Activated T-cell treated with anti-CD3 and anti-CD28 coated beads, Interleukin-2, amount 50 U/mL, for 1 hour (primary cell): ENCODE measurements at places on chromosomes 1 and 21.
A peak's percentile ranks its signal among the peaks of the same experiment; 100 is the strongest.

DNA sequence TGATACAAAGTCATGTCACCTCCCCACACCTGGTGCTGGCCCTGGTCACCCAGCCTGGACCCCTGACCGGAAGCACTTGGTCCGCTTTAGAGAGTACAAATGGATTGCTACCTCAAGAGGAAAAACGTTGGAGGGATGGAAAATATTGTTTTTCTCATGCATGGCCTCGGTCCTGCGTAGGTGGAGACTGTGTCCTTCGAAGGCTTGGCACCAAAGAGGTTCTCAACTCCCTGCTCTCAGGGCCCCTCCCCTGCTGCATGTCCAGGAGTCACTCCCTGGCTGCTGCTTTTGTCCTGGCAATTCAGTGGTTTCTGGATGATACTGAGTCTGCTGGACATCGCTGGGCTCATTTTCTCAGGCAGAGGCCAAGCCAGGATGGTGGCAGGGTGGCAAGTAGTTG is 529.8 kb downstream of the KIF26B start:
- DNase-seq = no peak

DNA sequence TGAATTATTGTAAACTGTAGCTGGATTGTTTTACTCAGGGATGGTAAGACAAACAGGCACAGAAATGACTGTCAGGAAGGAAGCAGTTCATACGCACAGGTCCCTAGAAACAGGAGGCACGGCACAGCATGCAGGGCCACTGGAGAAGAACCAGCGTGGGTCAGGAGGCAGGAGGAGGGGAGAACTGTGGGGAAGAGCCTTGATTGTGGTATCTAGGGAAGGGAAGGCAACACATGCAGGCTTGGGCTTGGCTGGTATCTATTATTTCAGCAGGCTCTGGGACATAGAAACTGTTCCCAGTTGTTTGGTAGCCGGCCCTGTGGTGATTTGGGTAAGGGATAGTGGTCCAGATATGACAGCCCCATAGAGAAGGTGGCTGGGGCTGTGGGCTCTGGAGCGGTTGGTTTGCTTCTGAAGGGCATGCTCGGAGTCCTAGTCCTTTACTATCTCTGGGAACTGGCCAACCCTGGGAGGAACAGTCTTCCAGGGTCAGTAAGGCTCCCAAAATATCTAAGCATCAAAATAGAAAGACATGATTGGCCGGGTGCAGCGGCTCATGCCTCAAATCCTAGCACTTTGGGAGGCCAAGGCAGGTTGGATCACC is 43.1 kb upstream of the CCSAP start:
- no peak for DNase-seq

DNA sequence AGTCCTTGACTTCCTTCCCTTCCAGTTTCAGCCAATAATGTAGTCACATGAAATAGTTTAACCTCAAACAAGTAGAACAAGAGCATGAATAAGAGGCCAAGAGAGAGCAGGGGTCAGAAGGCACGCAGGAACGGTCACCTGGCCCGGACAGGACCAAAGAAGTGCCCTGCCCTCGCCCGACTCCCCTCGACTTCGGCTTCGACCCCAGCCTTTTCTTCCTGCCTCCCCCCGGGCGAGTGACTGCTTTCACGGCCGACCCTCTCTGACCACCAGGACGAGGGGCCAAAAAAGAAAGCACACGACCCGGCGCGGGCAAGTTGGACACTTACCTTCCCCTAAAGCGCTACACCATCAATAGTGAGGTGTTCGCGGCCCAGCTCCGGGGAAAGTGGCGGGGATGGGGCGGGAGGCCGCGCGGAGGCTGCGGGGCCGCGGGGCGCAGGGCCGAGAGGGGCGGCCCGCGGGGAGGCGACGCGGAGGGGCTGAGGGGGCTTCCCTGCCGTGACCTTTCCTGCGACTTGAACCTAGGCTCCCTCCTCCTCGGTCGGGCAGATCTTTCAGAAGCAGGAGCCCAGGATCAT is 519 bp downstream of the RERE start:
- DNase-seq = peak; percentile 52

DNA sequence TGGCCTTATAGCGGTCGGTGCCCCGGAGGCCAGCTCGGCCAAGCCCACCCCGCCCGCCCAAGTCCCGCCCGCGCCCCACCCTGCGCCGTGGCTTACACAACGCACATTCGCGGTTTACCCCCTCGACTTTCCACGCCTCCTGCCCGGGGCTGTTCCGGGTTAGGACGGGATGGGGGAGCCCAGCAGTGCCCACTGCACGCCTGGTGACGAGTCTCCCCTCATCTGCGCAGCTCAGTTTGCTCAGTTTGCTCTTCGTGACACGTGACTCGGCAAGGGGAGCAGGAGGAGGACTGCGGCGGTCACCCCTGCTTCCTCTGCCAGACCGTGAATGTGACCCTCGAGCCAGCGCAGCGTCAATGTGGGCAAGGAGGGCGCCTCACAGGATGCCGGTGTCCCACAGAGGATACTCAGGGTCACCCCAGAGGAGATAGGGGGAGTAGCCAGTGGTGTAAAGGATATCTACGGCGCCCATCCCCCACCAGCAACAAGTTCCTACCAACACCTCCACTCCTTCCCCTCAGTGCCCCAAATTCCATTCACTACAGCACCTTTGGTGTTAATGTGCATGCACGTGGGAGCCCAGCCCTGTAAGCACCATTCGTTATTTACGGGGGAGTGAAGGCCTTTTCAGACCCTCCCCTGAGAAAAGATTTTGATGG is 350 bp upstream of the S100A6 start:
- peak; percentile 79 for DNase-seq

- DNase-seq = no peak
Measured at GRCh38 chr1:224457782-224458144, 23.2 kb upstream of the WDR26 start.

- no peak for DNase-seq
Measured at GRCh38 chr21:42841156-42841915, 38.0 kb downstream of the WDR4 start.

DNA sequence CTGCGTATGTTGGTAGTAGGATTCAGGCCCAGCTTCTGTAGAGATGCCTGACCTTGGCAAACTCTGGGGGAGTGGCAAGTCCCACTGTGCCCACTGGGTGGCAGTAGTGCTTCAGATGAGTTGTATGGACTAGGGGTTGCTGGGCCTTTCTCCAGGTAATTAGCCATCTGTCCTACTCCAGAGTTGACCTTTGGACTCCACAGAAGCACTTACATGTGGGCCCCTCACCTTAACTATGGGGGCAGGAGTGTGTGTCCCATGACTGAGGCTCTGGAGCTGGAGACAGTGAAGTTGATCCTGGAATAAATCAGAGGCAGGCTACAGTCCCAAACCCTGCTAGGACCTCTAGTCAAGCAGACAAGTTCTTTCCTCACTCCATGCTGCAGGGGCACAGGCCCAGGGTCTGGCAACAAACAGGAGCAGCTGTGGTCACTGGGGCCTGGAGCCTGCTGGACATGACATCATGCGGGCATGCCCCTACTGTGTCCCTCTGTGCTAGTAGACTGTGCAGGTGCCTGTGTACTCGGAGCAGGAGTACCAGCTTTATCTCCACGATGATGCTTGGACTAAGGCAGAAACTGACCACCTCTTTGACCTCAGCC is 4.6 kb downstream of the DMAP1 start:
- DNase-seq = peak; percentile 77

DNA sequence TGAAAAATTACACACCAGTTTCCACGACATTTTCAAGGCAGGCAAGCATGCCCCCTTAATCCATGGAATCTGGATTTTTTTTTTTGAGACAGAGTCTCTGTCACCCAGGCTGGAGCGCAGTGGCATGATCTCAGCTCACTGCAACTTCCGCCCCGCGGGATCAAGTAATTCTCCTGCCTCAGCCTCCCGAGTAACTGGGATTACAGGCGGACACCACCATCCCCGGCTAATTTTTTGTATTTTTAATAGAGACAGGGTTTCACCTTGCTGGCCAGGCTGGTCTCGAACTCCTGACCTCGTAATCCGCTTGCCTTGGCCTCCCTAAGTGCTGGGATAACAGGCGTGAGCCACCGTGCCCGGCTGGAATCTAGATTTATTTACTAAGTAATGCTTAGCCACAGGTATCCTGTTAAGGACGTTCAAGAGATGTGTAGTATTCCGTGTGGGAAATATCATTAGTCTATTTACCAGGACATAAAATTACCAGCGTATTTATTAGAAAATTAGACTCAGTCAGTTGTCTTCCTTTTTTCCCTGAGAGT is 2.5 kb downstream of the IFI44 start:
- DNase-seq = no peak

- no peak for DNase-seq
Measured at GRCh38 chr1:208668991-208669390, 424.8 kb upstream of the PLXNA2 start.

- DNase-seq = no peak
Measured at GRCh38 chr1:168972225-168972624, 134.3 kb upstream of the ATP1B1 start.

DNA sequence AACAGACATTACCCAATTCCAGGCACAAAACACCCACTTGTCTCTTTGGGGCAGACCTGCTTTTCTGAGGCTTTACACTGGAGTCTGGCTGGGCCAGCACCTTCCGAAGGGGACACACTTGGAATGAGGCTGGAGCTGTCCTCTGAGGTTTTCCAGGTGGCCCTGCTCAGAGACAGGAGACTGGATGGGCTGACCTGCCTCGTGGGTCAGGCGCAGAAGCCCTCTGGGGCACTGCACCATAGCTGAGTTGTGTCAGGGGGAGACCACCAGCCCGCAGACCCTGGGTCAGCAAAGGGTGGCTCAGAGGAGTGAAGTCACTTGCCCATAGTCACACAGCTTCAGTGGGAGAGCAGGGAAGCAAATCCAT is 1.8 kb downstream of the SH2D5 start:
- DNase-seq = no peak

DNA sequence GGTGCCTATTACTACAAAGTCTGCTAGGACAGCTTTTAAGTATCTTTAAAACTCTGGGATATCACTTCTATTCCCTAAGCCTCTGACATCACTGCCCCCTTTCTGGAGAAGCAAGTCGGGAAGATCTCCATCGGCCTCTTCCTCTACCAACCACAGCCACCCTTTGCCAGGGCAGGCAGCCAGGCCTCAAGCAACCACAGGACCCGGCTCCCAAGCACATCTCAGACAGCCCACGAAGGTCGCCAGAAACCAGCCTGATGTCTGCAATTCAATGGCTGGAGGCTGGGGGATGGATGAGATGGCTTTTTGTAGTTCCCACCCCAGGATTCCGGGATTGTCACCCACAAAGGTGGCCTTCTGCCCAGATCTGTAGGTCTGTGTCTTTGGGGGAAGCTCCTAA is 70.7 kb downstream of the LGR6 start:
- no peak for DNase-seq

DNA sequence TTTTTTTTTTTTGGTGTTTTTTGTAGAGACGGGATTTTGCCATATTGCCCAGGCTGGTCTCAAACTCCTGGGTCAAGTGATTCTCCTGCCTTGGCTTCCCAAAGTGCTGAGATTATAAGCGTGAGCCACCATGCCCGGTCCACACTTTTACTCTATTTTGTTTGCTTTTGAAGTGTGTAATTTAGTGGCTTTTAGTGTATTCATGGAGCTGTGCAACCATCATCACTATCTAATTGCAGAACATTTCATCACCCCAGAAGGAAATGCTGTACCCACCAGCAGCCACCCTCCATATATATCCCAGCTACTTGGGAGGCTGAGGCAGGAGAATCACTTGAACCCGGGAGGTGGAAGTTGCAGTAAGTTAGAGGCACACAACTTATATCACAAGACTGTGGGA is 136.9 kb upstream of the ERRFI1 start:
- DNase-seq = no peak

- DNase-seq = no peak
Measured at GRCh38 chr1:201783058-201783457, 45.9 kb upstream of the IPO9 start.

- no peak for DNase-seq
Measured at GRCh38 chr1:201944639-201945038, 1.7 kb downstream of the LMOD1 start.

DNA sequence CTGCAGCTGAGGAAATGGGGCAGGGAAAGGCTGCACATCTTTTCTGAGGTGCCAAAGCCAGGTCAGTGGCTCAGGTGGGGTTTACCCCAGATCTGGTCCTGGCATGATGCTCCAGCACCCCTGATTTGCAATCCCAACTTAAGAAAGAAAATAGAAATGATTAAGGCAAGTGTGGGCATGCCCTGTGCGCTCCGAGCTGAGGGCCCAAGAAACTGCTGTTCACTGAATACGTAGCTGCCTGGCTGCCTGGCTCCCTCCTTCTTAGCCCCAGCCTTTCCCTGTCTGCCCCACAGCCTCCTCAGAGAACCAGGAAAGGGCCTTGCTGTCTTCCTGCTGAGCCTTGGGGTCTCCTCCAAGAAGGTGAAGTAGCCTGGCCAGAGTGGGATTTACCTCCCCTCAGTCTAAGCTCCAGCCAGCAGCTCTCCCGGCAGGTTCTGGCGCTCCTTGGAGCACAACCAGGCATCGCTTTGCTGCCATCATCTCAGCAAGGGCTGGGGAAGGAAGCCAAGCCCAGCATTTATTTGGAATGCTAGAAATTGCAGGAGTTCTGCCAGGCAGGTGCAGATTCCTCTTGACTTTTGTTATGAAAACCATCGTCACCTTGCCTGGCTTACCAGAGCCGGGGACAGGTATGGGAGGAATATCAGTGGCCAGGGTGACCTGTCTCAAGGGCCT is 51.3 kb upstream of the SELENON start:
- no peak for DNase-seq

DNA sequence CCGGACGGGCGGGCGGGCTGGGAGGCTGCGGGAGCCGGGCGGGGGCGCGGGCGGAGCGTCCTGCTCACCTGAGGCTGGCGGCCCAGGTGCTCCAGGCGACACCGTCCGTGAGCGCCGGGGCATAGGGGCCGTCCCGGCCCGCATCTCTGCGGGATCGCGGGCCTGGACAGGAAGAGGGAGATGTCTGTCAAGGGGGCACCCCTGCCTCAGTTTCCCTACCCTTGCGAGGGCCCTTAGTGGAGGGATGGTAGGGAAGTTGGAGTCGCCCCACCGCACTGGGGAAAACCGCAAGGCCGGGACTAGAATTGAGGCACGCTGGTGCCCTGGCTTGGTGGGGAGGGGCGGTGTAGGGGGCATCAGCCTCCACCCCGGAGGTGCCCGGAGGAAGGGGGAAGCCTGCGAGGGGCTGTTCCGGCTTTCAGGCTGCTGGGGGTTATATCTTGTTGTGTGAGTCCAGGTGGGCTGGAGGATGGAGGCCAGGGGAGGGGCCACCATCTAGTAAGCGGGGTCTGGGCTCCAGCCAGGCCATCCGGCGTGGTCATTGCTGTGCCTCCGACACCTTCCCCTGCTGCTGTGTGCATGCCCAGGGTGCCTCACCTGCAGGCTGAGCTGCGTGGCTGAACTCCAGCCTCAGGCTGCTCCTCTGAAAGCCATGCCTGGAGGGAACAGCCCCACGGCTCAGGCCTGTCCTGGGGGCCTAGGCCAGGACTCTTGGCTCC is 580 bp downstream of the VWA1 start:
- DNase-seq = no peak

GRCh38 chr1:42170779-42171621 is 6.5 kb upstream of the GUCA2A start:
- no peak for DNase-seq

GRCh38 chr1:228013935-228014930 is 7.4 kb downstream of the WNT3A start:
- DNase-seq = peak; percentile 9

GRCh38 chr1:23911921-23912320 is 1.2 kb downstream of the CNR2 start:
- no peak for DNase-seq

- DNase-seq = no peak
Measured at GRCh38 chr1:29868944-29869343, 632.6 kb downstream of the PTPRU start.

GRCh38 chr1:117826119-117826518 is 103.3 kb downstream of the GDAP2 start:
- DNase-seq = no peak

GRCh38 chr1:108852221-108852975 is 4.5 kb downstream of the AKNAD1 start:
- no peak for DNase-seq

GRCh38 chr1:162847839-162848453 is 13.0 kb downstream of the CCDC190 start:
- peak; percentile 77 for DNase-seq
